ENCODE measurements at places on chromosomes 12 and 14.

DNA sequence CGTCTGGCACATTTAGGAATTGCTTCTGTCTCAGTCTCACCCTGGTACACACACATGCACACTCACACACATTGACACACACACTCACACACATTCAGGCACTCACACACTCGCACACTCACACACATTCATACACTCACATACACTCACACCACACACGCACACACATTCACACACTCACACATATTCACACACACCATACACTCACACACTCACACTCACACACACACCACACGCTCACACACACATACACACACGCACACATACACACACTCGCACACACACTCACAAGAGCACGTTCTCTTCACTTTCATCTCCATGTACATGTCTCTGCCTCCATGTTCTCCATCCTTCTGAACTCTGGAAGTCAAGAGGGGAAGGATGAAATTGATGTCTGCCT lies 23.1 kb upstream of the SMUG1 start:
- DNase-seq, result no peak

- no peak for DNase-seq
These were observed 45.9 kb downstream of the CDK17 start for GRCh38 chr12:96354326-96354725.

DNA sequence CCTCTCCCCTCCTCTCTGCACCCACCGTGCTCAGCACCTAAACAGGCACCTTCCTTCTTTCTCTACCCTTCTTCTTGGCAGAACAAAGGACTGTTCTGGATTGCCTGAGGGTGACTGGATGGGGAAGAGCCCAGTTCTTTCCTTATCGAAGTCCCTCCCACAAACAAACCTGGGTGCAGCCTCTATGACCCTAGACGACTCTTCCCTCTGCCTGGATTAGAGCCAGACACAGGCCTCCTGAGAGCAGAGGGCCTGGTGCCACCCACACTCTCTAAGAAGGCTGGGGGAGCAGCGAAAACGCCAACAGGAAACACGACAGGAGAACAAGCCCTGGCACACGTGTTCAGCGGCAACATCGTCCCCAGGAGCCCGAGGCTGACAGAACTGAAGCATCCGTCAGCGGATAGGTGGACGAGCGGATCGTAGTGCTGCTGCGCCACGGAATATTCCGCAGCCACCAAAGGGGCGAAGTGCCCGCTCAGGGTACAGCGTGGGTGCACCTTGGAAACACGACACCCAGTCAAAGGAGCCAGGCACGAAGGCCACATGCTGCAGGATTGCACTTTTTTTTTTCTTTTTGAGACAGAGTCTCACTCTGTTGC lies 38.0 kb downstream of the RIMBP2 start:
- no peak for DNase-seq

DNA sequence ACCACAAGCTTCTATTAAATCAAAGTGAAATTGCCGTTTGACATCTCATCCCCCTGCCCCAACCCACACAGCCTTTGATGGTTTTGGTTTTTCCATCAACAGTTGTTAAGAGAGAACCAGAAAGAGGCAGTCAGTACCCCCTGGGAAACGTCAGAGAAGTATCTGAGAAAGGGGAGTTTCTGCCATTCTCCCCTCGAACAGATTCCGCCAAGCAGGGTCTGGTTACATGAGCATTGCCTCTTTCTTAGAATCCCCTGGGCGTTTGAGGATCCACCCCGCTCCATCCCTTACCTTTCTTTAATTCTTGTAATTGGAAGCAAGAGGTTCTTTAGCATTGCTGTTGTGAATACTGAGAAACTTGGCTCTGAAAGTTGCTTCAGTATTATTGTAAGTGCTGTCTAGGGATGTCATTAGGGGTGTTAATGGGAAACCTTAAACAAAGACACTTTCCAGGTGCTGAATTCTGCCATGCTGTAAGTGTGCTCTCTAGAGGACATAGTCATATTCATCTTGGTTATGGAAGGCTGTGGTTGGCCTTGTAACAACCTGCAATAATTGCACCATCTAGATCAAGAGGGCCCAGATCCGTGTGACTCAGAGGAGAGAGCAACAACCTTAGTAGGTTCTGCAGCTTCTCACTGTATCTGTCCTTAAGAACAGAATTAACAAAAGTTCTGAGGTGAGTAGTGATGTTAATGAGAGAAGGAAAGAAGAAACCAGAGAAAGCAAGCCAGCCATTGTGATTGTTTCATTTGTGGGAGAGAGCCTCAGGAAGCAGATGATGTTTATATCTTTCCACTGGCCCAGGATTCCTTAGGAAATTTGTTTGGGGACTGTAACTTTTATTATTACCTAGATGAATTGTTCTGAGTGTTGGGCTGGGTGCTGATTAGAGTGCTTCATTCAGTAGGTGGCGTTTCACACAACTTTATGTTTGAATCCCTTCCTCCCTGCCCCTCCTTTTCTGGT lies 9.0 kb downstream of the TMBIM6 start:
- DNase-seq, result no peak

GRCh38 chr14:63204407-63205043 lies at the start of gene RHOJ:
Gene RHOJ (plus strand): TSS chr14:63204443. CDS start chr14:63204870, 427 bp downstream.
- peak; percentile 65 for DNase-seq

DNA sequence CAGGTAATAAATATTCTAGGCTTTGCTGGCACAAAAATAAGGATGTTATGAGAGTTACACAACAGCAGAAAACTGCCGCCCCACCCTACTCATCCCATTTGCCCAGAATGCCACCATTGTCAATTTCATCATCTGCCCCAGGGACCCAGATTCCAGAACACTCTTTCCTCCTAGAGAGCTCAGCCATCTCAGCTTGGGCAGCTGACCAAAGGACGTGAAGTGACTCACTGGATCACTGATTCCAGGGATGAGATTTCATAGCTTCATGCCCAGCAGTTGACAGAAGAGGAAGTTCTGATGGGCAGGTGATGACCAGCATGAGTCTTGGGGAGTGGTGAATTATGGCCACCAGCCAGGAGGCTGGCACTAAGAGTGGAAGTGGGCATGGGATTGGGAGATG lies 450.3 kb downstream of the RMST start:
- no peak for DNase-seq

- no peak for DNase-seq
These were observed 434.8 kb upstream of the TMEM132C start for GRCh38 chr12:127832172-127832571.

GRCh38 chr12:113239811-113240331 lies 18.6 kb downstream of the TPCN1 start:
- DNase-seq, result peak; percentile 76

DNA sequence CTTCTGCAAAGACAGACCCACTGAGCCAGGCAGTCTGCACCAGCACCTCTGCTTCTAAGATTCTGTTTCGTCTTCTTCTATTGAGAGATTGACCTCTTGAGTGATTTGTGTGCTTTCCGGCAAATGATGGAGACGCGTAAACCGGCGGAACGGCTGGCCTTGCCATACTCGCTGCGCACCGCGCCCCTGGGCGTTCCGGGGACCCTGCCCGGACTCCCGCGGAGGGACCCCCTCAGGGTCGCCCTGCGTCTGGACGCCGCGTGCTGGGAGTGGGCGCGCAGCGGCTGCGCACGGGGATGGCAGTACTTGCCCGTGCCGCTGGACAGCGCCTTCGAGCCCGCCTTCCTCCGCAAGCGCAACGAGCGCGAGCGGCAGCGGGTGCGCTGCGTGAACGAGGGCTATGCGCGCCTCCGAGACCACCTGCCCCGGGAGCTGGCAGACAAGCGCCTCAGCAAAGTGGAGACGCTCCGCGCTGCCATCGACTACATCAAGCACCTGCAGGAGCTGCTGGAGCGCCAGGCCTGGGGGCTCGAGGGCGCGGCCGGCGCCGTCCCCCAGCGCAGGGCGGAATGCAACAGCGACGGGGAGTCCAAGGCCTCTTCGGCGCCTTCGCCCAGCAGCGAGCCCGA lies 703 bp downstream of the ASCL4 start:
- peak; percentile 37 for DNase-seq
